Epithelial cell of prostate (primary cell): ENCODE measurements at places on chromosomes 1 and 21.
A peak's percentile ranks its signal among the peaks of the same experiment; 100 is the strongest.

GRCh38 chr1:226989085-226989920 lies 49.2 kb downstream of the COQ8A start:
- DNase-seq = no peak

GRCh38 chr1:85153149-85153891 lies 47.5 kb downstream of the SYDE2 start:
- DNase-seq = no peak

DNA sequence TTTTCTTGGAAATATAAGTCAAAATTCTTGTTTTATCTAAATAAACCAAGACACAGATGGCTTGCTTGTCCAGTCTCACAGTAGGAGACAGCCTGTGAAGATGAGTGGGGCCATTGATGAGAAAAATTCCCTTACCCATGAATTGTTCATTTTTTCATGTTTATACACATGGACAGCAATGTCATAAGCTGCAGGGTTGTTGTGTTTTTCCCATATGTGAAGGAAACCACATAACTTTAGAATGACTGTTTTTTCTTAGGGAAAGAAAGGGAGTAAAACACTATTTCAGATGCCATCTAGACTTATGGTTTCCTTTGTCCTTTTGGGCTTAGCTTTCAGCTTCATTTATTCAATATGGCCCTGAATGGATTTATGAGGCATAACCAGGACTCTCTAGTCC lies 622.5 kb upstream of the NR5A2 start:
- no peak for DNase-seq

DNA sequence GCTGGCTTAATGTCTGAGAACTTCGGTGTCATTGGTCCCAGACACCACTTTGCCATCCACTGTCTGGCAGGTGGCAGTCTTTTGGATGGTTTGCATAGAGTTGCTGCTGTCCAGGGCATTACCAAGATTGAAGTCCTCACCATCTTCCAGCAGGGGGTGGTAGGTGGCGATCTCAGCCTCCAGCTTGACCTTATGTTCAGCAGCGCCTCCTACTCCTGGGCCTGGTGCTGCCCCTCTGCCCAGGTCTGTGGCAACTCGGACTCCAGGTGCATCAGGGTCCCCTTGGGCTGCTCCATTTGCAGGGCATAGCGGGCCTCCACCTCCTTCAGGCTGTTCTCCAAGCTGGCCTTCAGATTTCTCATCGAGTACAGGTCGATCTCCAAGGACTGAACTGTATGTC lies 573.3 kb upstream of the NCAM2 start:
- no peak for DNase-seq

- no peak for DNase-seq
Observed at GRCh38 chr1:188270497-188270896, 1441.7 kb downstream of the PLA2G4A start.

- DNase-seq = no peak
Observed at GRCh38 chr1:151581451-151581850, 30.4 kb upstream of the SNX27 start.

GRCh38 chr1:48092401-48092800 lies 95.2 kb upstream of the TRABD2B start:
- DNase-seq = no peak

DNA sequence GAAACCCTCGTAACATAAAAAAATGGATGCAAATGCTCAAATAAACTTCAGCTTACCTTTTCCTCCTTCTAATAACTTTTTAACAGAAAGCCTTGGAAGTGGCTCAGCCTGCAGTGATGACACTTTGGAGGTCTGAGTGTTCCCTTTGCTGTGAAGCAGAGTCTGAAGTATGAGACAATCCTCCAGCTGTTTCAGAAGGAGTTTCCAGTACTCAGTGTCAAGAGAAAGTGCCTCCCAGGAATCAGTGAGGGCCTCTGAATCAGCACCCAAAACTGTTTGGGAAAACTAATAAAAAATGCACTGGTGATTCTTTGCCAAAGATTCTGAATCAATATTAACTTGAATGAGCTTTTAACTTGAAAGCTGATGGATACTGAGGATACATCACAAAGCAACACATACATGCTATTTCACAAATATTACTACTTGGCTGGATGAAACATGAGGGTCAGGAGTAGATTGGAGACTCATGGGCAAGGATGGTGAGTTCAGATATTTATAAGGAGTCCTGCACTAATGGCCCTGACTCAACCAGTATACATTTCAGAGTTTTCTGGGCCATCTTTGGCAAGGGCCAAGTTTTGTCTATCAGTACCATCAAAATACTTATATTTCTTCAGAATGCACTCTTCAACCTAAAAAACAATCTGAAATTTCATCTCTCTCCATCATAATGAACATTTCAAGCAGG lies 77.0 kb downstream of the IARS2 start:
- DNase-seq = no peak

- DNase-seq = no peak
Observed at GRCh38 chr1:205028924-205029323, 14.1 kb upstream of the CNTN2 start.

DNA sequence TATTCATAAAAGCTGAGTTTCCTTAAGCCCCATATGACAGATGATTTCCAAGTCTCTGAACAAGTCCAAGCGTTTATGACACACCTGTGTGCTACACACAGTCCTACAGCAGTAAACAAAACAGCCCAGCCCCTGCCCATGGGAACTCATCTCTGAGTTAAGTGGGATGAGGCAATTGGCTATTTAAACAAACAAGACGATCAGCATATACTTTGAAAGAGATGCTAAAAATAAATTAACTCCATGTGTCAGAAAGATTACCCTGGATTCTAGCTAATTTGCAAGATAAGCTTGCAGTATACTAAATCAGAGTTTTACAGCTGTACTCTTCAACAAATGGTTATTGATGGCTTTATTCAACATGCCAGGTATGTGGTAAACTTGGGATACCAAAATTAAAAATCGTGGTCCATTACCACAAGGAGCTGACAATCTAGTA lies 7.0 kb downstream of the PSMG1 start:
- no peak for DNase-seq

DNA sequence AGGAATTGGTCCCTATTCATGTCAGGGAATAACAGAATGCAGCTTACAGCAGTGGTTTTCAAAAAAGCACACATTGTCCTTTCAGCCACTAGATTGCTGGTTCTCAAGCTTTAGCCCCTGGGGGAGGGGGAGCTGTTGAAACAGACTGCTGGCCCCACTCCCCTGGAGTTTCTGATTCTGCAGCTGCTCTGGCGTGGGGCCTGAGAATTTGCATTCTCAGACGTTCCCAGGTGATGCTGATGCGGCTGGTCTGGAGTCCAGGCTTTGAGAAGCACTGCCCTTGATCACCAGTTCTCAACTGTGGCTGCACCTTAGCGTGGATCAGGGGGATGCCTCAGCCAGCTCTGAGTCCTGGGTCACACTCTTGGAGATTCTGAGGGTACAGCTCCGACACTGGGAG lies 62.7 kb upstream of the LAPTM5 start:
- no peak for DNase-seq

- no peak for DNase-seq
Observed at GRCh38 chr1:176102768-176103350, 104.2 kb downstream of the COP1 start.

DNA sequence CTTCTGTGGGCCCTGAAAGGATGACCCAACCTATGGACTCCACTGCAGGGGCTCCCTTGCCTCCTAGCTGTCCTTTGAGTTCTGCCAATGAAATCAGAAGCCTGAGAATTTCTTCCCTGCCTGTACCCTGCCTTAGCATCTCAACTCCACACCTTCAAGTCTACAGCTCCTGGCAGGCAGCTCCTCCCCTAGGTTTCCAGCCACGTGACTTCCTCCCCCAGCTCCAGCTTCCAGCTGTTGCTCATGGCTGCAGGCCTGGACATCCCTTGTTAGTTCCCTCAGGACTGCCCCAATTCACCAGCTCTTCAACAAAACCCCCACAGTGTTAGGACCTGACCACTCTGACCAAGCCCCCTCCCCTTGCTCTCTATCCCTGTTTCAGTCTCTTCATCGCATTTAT lies 2.4 kb downstream of the RCAN1 start:
- DNase-seq = no peak

GRCh38 chr1:32632829-32633228 lies 17.5 kb downstream of the ZBTB8OS start:
- no peak for DNase-seq

GRCh38 chr1:93695411-93696005 lies 13.9 kb upstream of the BCAR3 start:
- no peak for DNase-seq

- DNase-seq = no peak
Observed at GRCh38 chr1:83741770-83742169, 257.2 kb downstream of the TTLL7 start.

- DNase-seq = peak; percentile 80
Observed at GRCh38 chr1:210598135-210598652, 269.5 kb downstream of the HHAT start.

DNA sequence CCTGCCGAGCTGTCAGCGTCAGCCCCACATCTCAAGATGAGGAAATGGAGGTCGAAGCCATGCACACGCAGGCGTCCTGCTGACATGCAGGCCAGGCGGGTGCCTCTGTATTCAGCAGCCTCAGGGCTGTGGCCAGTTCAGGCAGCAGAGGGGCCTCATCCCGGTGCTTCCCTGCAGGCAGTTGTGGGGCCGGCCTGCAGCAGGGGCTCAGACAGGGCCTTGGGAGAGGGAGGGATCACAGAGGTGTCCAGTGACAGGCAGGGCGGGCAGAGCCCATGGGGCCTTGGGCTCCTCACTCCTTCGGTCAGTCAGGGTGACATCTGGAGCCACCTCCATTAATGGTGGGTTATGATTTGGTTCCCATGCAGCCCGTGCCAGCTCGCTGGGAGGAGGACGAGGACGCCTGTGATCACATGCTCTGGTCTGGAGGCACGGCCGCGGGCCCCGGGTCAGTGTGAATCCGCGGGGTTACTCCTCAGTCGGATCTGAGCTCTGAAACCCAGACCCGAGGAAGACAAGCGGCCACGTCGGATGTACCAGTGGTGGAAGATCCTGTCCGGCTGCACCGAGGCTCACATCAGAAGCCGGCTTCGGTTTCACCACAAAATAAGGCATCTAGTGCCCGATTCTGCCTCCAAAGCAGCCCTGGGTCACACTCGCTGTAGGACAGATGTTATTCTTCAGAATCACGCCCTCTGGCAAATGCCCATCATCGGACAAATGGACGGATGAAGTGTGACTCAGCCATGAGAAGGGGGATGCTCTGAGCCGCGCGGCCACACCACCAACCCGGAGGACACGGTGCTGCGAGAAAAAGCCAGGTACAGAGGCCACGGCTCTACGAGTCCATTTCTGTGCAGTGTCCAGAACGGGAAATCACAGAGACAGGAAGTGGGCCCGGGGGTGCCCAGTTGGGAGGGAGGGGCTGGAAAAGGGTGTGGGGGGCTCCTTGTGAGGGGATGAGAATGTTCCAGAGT lies 33.4 kb downstream of the KRTAP10-1 start:
- DNase-seq = no peak

DNA sequence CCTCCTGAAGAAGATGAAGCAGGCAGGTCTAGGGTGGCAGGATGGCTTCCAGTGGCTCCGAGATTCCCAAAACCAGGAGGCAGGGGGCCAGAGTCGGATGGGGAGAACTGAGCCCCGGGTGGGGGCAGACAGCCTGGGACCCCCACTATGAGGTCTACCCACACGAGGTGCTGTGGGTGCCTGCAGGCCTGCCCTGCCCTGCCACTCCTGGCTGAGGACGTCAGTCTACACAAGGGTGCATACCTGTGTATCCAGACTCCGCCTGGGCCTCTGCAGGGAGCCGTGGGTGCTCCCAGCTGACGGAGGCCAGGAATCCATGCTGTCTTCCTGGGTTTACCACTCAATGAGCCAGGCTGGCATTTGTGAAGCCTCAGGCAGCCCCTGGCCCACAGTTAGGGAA lies 80.3 kb downstream of the PRDM16 start:
- no peak for DNase-seq

DNA sequence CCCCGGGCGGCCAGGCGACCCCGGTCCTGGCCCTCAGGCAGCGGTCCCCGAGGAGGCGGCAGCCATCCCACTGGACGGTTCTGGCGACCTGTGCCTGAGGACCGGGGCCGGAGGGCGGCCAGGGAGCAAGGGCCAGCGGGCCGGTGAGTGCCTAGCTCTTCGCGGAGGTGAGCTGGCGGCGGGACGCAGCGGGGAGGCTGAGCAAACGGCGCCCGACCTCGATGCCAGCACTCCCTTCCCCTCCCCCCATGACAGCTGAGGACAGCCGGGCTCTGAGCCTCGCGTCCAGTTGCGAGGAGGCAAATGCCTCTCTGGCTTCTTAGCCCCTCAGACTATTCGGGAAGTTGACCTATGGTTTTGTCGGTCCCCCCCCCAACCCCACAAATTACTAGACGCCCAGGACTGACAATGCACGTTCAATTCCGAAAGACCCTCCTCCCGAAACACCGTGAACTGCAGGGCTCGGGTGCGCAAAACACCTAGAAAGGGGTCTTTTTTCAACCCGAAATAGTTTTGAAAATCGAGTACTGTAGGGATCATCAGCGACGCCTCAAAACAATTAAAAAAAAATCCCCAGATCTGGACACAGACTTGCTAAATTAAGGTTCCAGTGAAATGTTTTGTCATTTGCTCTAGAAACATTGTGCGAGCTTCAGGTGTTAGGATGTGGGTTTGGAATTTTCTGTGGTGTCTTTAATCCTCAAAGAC lies 8.3 kb downstream of the CDKN2C start:
- DNase-seq = no peak

- no peak for DNase-seq
Observed at GRCh38 chr1:232303222-232303620, 326.7 kb downstream of the SIPA1L2 start.

DNA sequence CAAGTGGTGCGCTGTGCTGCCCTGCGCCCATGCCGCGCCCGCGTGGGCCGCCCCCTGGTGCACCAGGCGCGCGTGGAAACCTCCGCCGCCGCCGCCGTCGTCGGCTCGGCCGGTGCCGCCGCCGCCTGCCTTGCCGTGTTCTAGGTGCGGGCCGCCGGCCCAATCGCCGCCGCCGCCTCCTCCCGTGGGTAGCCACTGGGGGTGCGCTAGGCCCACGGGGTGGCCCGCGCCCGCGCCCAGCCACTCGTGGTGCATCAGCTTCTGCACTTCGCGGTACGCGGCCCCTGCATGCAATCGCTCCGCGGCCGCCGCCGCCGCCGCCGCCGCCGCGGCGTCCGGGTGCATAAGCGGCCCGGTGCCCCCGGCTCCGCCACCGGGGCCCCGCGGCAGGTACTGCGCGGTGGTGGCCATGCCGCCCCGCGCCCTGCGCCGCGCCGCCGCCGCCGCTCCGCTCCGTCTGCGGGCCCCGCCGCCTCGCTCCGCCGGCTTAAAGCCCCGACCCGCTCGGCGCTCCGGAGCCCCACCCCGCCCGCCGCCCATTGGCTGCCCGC lies at the start of gene POU3F1:
Gene POU3F1, minus strand, starts transcription at position 461 of the 551 bp plus-strand sequence. Its CDS starts 50 bp downstream, at position 411.
- no peak for DNase-seq
